ENCODE measurements at places on chromosomes 6 and 20.

DNA sequence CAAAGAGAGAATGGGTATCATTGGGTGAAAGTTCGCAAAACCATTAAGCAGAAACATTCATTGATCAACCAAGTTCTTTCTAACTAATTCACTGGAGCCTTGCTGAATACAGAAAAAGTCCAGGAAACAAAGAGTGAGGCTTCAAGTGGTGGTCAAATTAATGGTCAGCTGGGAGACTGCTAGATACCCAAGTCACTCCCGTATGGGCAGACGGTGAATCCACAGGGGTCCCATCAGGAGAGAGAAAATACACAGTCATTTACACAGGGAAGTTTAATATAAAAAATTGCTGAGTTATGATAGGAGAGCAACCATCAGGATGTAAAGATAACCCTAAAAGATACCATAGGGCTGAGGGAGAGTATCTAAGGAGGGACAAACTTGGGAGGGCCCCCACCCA lies 198.7 kb upstream of the DTNBP1 start:
- no peak for DNase-seq

- DNase-seq = peak; percentile 87
Measured at GRCh38 chr6:73452107-73452461, at the start of gene CGAS. Gene CGAS (minus strand): TSS chr6:73452297. CDS start chr6:73452181, 116 bp downstream.

DNA sequence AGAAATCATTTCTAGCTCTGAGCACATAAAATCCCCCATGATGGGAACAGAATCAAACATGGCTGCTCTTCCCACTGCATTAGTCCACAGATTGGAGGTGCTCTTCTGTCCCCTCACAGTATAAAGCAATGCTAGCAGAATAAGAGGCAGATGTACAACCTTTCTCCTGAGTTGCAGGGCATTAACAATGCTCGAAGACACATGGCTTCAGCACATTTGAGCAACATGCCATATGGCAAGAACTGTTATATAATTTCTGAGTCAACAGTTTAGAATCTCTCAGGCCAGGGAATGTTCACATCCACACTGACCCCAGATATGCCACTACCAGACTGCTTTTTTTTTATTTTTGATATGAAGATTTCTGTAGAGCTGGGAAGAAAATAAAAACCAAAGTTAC lies 119.6 kb downstream of the KIF13A start:
- peak; percentile 87 for DNase-seq

- DNase-seq = no peak
Measured at GRCh38 chr6:18268066-18268465, 3.7 kb upstream of the DEK start.

DNA sequence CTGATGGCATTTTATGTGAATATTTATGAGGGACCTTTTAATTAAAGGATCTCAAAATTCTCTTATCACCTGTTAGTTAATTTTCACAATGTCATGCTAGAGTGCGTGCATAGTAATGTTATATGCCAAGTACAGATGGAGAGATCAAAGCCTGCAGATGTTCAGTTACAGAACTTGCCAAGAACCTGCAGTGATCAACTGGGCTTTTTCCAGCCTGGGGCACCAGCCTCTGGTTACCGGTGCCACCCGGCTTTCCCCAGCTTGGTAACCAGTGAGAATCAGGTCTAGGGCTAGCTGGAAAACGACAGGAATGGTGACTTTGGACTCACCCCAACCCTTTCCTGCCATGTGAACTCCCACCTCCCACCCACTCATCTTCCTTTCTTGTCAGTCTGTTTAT lies 91.8 kb downstream of the CAP2 start:
- DNase-seq = no peak

DNA sequence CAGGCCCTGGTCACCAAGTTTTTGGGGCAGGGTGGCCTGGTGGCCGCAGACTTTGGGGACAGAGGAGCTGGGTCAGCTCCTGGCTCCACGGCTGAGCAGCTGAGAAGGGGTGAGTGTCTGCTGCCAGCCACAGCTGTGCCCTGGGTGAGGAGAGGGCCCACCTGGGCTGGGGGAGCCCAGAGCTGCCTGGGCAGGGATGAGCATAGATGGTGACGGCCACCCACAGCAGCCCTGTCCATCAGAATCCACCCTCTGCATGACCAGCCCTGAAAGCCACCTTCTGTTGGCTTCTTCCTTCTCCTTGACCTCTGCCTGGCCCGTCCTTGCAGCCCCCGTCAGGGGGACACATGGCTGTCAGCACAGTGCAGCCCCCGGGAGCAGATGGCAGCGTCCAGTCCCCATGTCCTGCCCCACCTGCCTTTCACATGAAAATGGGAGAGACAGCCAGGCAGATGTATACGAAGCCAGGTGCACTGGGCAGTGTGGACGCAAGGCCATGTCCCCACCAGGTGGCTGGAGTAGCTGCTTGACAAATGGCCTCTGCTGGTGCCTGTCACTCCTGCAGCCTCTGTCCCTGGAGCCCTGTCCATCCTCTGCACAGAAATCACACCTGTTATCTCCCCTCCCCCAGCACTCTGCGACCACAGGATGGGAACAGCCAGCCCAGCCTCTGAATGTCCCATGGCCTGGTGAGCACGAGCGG lies 220.8 kb downstream of the PREX1 start:
- DNase-seq = no peak

DNA sequence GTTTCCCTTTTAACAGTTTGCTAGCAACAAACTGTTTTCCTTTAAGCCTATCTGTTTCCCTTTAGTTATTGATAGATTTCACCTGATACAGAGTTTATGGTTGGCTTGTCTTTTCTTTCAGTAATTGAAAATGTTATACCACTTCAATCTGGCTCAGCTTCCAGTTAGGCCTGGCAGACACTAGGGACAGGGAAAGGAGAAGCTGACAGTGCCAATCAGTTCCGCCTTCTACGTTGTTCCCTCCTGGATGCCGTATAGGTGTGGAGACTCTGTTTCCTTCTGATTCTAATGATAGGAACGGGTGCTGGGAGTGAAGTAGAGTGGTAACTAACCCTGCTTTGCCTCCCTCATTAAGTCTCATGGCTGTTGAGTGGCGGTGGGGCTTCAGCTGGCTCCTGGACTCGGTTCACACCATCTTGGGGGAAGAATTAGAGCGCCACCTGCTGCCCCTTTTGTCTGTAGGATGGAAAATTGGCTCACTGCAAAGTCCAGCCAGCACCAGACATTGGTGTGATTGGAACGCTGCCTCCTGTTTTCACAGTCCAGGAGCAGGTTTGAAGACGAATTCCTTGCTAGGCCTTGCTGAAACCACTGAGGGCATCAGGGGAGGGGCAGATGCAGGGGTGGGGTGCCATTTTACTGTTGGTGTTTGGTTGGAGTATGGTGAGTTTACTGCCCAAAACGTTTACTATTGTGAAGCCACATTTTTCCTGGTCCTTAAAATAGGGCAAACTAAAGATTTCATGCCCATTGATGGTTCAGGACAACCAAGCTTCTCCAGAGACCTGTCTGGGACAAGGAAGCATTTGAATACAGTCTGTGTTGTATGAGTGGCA lies 1729.5 kb downstream of the GRIK2 start:
- peak; percentile 58 for DNase-seq

GRCh38 chr6:4289770-4290320 lies 154.5 kb upstream of the ECI2 start:
- DNase-seq = no peak

DNA sequence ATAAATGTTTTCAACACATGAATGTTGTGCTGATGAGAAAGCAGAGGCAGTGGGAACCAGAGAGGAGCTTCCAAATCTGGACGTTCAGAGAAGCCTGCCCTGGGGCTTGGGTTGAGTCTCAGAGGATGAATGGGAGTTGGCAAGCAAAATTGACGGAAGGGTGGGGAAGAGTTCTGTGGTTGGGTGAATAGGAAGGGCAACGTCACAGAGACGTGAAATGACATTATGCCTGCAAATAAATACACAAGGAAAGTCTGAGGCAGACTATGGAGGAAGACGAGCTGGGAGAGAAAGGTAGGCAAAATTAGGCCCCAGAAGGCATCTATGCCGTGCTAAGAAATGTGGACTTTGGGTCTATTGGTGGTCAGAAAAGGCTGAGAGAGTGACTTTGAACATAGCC lies 25.2 kb upstream of the SGK1 start:
- no peak for DNase-seq

DNA sequence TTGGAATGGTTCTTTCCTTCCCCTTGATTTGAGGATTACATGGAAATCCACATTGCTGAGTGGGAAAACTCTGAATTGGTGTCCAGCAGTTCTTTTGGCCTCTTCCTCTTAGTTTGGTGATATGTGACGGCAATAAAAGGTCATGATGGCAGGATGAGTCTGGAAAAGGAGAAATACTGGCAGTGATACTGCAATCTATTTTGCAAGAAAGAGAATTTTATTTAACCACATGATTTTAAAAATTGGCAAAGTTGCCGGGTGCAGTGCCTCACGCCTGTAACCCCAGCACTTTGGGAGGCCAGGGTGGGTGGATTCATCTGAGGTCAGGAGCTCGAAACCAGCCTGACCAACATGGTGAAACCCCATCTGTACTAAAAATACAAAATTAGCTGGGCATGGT lies 73.1 kb downstream of the ADTRP start:
- DNase-seq = no peak

- no peak for DNase-seq
Measured at GRCh38 chr6:170259278-170259677, 31.6 kb downstream of the DLL1 start.

DNA sequence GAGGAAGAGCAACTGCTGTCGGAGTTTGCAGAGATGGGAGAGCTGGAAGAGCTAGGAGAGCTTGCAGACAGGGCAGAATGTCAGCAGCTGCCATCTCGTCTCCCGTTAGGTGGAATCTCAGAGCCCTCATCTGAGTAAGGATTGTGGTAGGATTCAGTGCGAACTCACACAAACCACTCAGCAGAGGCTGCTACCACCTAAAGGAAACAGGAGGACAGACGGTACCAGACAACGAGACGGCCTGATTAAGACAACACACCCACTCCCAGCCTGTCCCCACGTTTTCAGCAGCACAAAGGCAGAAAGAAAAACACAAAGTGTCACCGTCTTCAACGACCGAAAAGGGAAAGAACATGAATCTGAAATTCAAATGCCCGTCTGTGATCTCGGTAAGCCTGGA lies 4.1 kb downstream of the LEMD2 start:
- DNase-seq = no peak

- DNase-seq = peak; percentile 71
Measured at GRCh38 chr6:118709859-118710350, 58.5 kb upstream of the CEP85L start.

DNA sequence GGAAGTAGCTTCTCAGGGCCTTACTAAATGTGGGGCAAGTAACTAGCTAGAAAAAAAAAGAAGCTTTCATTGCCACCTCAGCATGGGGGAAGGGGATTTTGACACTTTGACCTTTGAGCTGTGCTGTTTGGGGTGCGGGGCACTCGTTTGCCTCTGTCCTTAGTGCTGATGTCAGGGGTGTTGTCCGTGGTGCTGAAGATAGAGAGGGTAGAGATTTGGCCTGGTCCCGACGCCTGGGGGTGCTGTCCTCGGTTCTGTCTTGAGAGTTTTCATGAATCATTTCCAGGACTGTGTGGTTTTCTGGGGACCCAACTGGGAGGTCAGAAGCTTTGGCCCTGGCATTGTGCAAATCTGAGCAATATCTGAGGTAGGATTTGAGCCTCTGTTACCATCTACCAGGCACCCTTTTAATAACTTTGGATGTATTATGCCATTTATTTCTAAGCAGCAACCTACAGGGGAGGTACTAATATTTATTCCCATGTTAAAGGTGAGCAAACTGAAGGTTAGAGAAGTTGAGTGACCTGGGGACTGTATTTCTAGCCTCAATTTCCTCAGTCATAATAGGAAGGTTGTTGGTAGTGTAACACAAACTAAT lies 78.0 kb downstream of the DLGAP4 start:
- peak; percentile 38 for DNase-seq

DNA sequence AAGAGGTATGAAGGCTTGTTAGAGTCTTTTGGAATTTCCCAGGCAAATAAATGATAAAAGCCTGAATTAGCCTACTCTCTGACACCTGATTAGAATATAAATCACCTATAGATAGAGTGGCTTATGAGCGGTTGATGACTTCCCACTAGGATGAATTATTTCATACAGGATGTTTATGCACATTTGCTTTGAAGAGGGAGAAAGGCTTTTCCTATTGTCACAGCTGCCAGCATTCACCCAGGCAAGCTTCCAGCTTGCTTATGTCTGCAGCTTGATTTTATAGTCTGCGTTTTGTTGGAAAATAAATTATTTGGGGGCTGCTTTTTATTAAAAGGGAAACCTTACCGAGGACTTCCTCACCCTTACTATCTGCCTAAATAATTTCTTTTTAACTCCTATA lies 51.3 kb upstream of the EIF2S2 start:
- no peak for DNase-seq
